ENCODE measurements at places on chromosomes 11 and 22.

DNA sequence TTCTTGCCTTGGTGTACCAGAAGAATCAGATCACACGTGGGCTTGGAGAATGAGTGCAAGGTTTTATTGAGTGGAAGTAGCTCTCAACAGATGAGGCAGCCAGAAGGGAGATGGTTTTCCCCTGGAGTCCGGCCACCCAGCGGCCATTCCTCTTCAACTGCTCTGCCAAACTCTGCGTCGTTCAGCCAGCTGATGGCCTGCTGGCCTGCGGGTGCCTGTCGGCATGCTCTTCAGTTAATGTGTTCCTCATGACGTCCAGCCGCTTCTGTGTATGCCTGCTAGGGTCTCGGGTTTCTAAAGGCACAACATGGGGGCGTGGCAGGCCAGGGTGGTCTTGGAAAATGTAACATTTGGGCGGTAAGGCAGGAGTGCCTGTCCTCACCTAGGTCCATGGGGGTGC is 487.9 kb upstream of the LRRC4C start:
- DNase-seq, result no peak

GRCh38 chr11:80146232-80146631 is 705.4 kb upstream of the TENM4 start:
- no peak for DNase-seq

- DNase-seq, result no peak
Measured at GRCh38 chr11:77842441-77843121, 21.6 kb downstream of the AAMDC start.

- DNase-seq, result no peak
Measured at GRCh38 chr11:106128740-106129139, 51.3 kb downstream of the AASDHPPT start.

GRCh38 chr11:35146074-35146521 is 7.1 kb downstream of the CD44 start:
- no peak for DNase-seq

- DNase-seq, result no peak
Measured at GRCh38 chr22:39410264-39410663, 10.7 kb downstream of the TAB1 start.

DNA sequence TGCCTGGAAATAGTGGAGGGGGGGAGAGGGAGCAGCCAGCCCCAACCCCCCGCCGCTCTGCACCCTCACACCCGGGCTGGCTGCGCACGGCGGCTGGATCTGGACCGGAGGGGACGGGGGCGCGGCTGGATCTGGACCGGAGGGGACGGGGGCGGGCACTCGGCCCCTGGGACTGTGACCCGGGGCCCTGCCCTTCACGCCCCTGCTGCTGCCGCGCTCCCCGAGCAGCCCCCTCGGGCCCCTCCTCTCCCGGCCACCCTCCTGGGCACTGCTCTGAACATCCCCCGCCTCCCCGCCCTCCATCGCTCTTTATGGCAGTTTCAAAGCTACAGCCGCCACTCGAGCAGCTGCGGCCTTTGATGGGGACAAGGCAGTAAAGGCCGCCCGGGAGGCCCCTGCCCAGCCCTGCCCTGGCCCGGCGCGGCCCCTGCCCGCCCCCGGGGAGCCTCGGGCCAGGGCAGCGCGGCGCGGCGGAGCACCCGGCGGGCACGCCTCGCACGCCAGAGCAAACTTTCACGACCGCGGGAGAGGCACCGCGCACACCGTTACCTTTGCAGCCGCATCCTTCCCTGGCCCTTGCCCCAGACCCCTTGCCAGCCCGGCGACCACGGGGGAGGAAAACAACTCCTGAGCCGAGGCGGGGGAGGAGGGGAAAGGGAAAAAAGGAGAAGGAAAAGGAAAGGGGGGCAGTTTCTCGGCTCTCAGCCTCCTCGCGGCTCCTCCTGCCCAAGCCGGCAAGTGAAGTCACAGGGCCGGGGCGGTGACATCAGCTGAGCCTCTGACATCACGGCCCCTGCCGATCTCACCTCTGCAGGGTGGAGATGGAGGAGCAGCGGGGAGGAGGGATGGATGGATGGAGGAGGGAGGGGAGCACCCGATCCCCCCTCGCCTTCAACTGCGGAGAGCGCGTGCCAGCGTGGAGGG is 13.1 kb upstream of the TCF20 start:
- DNase-seq, result no peak

DNA sequence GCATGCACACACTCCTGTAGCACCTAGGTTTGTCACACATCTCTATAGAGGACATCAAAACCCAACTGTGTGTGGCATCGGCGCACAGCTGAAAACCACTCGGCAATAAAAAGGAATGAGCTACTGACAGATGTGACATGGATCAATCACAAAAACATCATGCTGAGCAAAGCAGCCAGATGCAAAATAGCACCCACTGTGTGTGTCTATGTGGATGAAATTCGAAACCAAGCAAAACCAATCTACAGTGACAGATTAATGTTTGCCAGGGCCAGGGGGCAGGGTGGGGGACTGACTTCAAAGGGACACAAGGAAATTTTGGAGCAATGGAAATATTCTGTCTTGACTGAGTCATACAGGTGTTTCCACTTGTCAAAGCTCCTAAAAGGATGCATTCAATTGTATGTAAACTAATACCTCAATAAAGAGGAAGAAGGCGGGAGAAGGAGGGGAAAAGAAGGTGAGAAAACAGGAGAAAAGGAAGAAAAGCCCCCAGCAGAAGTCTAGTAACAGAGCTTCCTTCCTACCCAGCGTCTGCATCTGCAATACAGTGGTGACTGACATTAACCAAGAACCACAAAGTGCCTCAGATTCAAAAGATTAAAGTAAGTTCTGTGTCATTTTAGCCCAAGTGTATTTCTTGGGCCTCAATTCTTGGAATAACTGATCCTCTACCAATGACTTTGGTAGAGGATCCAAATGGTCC is 49.8 kb downstream of the PACSIN2 start:
- DNase-seq, result peak; percentile 64

DNA sequence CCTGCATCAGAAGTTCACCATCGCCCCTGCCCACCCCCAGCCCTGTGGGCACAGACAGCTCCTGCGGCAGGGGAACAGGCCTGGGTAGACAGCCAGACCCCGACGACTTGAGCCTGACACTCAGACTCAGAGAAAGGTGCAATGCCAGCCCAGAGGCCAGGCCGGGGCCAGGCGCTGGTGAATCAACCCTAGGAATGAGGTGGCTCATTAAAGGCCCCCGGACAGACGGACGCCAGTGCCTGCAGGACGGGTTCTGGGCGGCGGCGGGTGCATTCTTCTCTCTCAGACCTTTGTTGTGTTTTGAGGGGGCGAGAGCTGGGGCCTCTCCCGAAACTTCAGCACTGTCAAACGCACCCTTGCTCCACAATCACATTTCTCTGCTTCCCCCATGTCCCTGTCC is 5.6 kb downstream of the OVOL1 start:
- no peak for DNase-seq

- no peak for DNase-seq
Measured at GRCh38 chr11:130480186-130480585, 31.7 kb downstream of the ADAMTS15 start.

- DNase-seq, result no peak
Measured at GRCh38 chr11:70507466-70508230, 109.3 kb downstream of the CTTN start.

DNA sequence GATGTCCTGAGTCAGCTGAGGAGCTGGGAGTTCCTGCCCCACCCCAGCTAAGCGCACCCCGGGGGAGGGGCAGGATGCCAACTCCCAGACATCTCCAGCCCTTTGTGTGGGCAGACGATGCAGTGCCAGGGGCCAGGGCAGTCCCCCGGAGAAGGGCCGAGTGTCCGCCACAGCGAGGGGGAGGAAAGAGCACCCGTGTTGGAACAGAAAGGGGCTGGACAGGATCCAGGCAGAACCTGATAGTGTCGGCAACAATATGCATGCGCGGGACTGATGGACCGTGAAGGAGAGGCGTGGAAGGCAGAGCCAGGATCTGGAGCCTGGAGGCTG is 1434.7 kb downstream of the BRD1 start:
- DNase-seq, result no peak

- no peak for DNase-seq
Measured at GRCh38 chr11:110373051-110373702, 56.6 kb upstream of the FDX1 start.

GRCh38 chr11:100876815-100877520 is 189.9 kb downstream of the ARHGAP42 start:
- DNase-seq, result no peak

GRCh38 chr22:38760477-38761201 is 4.8 kb upstream of the SUN2 start:
- no peak for DNase-seq

- DNase-seq, result no peak
Measured at GRCh38 chr22:19665784-19666672, 48.3 kb upstream of the SEPTIN5 start.

DNA sequence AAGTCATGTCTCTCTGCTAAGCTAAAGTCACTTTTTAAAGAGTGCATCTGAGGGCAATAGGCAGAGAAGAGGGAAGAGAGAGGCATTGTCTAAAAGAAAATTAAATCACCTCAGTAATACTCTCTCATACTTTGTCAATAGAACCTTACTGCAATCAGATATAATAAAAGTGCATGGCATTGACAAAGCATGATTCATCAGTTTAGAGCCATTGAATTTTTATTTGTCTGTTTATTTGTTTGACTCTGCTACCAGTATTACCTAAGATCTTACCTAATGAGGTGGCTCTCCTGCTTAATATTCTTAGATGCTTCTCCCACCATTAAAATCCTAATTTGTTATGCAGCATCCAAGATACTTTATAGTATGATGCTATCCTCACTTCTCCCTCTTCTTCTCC is 209.0 kb downstream of the PGR start:
- no peak for DNase-seq

DNA sequence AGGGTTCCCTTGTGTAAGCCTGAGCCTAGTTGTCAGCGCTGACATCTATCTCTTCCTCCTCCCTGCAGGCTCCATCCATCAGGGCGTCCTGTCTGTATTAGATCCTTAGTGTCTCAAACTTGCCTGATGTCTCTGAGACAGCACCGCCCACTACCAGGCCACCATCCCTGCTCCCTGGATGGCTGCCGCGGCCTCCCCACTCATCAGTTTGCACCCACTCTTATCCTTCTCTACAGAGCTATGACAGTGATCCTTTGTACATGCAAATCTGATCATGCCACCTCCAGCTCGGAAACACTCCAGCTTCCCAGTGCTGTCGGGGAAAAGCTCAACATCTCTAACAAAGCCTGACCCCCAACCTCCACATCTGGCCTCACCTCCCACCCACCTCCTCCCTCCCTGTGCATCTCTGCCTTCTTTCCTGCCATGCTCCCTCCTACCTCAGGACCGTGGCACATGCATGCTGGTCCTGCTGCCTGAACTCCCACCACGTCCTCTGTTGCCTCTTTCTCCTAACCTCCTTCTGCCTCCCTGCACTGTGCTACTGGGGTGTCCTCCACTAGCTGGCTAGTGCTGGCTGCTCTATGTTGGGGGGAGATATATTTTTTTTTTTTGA is 61.6 kb upstream of the EIF3D start:
- no peak for DNase-seq

DNA sequence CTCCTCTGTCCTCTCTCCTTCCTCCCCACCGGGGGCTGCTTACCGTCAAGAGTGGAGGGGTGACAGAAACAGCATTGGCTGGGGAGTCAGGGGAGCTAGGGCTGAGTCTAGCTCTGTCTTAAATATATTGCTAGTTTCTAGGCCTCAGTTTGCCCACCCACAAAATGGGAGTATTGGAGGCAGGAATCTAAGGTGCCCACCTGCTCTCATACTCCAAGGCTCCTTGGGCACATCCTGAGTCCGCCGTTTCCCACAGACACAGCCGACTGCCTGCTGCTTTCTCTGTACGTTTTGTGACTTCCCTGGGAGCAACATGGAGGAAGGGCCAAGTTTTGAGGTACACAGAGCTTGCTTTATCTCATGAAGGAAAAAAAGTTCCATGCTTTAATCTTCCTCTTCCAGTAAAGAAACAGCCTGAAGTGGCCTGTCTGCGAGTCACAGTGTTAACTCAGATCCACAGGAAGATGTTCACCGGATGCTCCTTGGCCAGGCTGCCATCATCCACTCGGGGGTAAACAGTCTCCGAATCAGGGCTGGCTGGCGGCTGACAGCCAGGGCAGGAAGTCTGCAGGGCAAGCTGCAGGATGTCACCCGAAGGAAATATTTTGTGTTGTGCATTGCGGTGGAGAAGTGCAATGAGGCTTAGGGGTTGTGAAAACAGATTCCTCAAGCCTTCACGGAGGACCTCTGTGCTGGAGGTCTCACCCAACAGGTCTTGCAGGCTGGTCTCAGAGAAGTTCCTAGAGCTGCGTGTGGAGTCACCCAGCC is 11.0 kb upstream of the CERK start:
- no peak for DNase-seq

- no peak for DNase-seq
Measured at GRCh38 chr22:22430111-22430820, 78.3 kb downstream of the ZNF280B start.

- DNase-seq, result no peak
Measured at GRCh38 chr11:79081471-79082031, 359.3 kb downstream of the TENM4 start.

DNA sequence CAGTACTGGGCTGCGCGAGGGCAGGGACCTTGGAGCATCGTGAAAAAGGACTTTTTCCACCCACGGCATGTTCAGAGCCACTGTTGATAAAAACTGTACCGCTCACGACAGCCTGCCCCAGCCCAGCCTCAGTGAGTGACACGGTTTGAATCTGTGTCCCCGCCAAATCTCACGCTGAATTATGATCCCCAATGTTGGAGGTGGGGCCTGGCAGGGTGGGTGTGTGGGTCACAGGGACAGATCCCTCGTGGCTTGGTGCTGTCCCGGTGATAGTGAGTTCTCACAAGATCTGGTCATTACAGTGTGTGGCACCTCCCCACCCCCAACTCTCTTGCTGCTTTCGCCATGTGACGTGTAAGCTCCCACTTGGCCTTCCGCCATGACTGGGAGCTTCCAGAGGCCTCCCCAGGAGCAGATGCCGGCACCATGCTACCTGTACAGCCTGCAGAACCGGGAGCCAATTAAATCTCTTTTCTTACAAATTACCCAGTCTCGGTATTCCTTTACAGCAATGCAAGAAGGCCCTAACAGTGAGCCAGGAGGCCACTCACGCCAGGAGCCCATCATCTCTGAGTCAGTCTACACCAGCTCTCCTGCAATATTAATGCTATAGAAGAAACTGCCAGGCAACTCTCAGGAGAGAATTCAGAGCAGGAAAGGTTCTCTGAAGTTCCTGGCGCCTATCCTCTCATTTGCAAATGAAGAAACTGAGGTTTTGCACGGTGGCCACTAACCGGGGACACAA is 1.3 kb downstream of the TOLLIP start:
- no peak for DNase-seq

DNA sequence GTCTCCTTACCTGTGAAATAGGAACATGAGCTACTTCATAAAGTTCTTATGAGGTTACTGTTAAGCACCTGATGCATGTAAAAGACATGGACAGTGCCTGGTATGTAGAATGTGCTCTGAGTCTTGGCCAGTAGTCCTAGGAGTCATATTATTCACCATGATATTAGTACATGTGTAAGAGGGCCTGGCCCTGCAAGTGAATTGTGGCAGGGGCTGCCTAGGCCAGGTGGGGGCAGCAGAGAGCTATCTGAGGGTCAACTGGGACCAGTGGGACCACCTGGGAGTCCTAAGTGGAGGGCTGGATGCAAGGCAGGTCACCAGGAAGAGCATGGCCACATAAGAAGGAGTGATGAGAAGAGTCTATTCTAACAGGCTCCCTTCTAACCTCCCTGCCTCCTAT is 529.5 kb downstream of the SOX6 start:
- DNase-seq, result peak; percentile 59

Measured in NCI-H748 treated with DMSO at 0.1 percent for 48 hours (cell line).